Body of pancreas (tissue), 4 donors: ENCODE measurements at places on chromosomes 4 and X. TPM values are rescaled to one million over a fixed set of nuclear protein-coding genes. Genes with fewer than 3 reads are reported as not detected.

MTNR1A gene
- total RNA-seq = 1.3 TPM

SLITRK2 gene
- 1.6 TPM for total RNA-seq

DNA sequence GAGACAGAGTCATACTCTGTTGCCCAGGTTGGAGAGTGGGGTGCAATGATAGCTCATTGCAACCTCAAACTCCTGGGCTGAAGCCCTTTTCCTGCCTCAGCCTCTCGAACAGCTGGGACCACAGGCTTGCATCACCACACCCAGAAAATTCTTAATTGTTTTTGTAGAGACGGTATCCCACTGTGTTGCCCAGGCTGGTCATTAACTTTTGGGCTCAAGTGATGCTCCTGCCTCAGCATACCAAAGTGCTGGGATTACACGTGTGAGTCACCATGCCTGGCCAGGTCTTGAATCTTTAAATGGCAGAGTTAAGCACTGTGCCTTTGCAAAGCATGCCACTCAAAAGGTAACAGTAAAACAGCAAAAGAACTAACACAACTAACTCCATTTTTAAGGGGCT lies 28.6 kb upstream of the BBS12 start:
- DNase-seq = no peak

DNA sequence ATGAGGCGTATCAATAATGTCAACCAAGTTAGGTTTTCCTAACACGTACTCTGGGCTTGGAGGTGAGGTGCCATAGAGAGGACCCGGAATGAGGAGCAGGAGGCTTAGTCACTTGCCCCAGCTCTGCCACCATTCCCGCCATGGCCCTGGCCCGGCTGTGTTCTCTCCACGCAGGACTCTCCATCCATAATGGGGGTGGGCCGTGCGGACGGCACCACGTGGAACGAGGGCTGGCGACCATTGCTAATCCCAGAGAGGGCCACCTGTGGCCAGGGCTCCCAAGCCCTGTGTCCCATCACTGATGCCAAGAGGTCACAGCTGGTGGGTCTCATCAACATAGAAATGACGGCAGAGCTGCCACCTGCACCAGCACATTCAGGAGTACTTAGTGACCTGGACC lies 76.4 kb downstream of the JAKMIP1 start:
- DNase-seq = no peak

MFSD8 gene
- 27.0 TPM for total RNA-seq

DNA sequence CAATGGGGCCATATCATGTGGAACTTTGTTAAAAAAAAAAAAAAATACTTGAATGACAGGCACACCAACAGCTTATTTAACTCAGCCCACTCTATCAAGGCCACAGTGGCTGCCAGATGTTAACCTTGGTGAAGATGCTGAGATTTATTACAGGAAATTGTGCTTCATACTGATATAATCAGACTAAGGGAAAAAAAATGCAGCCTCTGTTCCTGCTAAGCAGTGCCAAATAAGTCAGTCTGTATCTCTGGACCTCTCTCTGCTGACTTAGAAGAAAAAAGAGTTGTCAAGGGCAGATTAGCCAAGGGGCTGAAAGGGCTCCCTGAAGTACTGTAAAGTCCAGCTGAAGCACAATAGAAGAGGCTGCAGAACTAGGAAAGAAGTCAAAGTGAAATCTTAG lies 677.7 kb upstream of the HTR2C start:
- DNase-seq = no peak

NAP1L2 gene
- total RNA-seq = 0.66 TPM

DNA sequence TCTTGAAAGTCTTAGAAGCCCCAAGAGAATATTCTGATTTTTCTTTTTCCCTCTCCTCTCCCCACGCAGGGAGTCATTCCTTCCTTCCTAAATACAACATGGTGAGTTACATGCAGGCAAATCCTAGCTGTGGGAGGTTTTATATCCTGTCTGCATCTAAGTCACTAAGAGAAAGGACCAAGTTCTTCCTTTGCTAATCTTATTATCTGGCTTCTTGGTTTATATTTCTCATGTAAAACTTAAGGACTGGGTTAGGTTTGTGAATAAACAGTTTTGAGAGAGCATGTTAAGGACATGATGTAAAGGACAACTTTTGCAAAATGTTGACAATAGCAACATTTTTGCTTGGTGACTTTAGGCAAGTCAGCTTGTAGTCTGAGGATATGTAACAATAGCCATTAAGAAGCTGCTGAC lies 5.1 kb upstream of the CXCL9 start:
- no peak for DNase-seq
